ENCODE measurements at places on chromosomes 5 and 9.

- DNase-seq = no peak
Observed at GRCh38 chr9:95018099-95018936, 291.8 kb downstream of the AOPEP start.

- DNase-seq = no peak
Observed at GRCh38 chr5:61704289-61704688, 372.2 kb downstream of the ZSWIM6 start.

DNA sequence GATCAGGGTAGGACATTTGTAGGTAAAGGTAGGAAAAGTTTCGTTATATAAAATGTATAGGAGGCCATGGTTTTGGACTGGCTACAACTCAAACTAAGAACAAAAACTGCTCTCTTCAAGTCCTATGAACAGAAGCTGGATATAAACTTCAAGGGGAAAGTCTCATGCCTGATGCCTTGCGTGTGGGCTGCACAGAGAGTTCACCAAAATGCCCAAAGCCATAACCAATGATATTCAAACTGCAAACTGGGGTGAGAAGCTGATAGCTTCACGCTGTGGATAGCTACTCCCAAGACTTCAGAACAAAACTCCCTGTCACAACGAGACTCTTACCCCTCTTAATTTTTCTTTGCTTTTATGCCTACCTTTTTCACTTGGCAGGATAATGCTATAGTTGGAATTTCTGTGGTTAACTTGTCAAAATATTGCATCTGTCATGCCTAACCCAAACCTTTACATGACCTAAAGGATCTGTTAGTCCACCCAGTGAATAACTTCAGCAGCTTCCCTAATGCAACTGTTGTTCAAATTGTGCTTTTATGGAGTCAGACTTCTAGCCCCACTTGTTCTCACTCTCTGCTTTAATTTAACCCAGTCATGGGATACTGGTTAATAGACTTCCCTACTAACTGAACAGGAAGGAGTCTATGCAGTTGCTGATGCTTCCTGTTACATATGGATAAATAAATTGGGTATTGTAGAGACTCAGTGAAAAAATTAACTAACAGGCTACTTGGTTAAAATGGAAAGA lies 71.9 kb downstream of the SFXN1 start:
- no peak for DNase-seq

GRCh38 chr5:77463905-77464304 lies 28.2 kb downstream of the WDR41 start:
- DNase-seq = no peak

DNA sequence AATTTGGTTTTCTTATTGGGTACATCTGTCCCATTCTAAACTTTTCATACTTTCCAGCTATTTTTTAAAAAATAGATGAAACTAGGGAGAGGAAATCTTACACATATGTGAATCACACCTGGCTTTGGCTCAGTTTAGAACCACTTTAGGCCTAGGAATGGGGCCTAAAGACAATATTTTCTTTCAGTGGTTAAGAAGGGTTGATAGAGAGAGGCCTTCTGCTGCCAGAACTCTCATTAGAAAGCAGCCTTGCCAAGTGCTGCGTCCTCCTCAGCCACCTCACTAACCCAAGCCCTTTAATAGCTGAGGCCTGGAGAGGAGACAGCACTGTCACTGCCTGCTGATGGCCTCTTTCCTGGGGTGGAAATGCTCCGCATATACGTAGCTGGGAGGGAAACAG lies 167.5 kb downstream of the SAXO1 start:
- no peak for DNase-seq

DNA sequence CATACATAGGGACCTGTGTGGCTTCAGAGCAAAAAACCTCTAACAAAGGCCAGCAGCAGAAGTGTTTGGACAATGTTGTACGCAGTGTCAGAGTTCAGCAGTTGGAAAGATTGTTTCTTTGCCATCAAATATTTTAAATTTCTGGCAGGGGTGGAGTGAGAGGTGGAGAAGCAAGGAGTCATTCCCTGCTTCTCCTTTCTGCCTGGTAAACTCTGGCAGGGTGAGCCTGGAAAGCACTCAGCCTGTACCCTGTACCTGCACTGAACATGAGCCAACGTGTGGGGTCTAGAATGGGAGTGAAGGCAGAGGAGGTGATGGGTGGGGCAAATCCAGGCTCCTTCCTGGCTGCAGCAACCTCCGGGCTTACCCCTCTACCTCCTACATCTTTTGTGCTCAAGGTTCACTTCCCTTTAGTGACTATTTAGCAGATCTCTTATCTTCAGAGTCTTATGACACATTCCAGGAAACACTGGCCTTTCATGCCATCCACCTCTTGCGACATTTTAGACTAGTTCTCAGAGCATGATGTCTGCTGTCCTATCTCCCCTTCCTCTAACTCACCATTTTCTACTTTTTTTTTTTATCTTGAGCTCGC lies 445.0 kb upstream of the PIK3R1 start:
- no peak for DNase-seq

DNA sequence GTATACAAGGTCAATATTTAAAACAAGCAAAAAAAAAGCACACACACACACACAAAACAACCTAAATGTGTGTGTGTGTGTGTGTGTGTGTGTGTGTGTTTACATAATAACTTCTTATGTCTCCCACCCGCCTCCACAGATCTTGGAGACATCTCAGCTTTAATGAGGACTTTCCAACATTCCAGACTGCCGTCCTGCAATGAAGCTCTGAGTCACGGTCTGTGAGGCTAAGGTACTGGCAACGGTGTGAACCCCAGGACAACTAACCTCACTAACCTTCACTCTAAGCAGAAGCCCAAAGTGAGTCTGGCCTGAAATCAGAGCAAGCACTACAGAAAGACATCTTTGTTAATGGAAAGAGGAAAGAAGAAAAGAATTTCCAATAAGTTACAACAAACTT lies 22.3 kb downstream of the ZNF474 start:
- DNase-seq = no peak

GRCh38 chr9:95498641-95499040 lies 18.1 kb downstream of the PTCH1 start:
- DNase-seq = no peak

DNA sequence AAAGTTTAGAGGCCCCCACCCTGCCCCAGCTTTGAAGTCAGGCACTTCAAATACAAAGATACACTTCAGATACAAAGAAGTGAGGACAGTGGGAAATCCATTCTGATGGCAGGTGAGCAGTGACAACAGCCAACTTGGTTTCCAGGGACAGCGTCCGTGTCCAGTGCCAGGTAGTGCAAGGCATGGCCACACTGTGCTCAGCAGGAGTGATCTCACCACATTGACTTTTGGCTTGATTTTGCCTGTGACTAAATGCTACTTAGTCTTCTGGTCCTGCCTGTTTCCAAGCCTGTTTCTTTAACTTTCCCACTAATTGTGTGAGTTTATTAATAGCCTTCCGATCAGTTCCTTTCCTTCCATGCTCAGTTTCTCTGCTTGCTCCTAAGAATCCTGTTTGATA lies 72.6 kb upstream of the PALM2AKAP2 start:
- peak; percentile 59 for DNase-seq

GRCh38 chr5:163436515-163436914 lies 880 bp upstream of the CCNG1 start:
- DNase-seq = no peak

GRCh38 chr9:114803479-114804265 lies 2.2 kb downstream of the TNFSF15 start:
- DNase-seq = no peak

GRCh38 chr9:79264041-79264440 lies 307.7 kb upstream of the TLE4 start:
- peak; percentile 15 for DNase-seq

Measured in cerebellum (tissue), 4 donors.